Peyer's patch (tissue), 4 donors: ENCODE measurements at places on chromosomes 7 and 10. TPM values are rescaled to one million over a fixed set of nuclear protein-coding genes. Genes with fewer than 3 reads are reported as not detected.

The IL6 gene
- 0.94 TPM for total RNA-seq

The SFTPD gene
- not detected for total RNA-seq

The KCTD7 gene
- 6.6 TPM for total RNA-seq

The COL28A1 gene
- 5.8 TPM for total RNA-seq

The AKR1C4 gene
- total RNA-seq: not detected

The UNC5B gene
- total RNA-seq: 31.3 TPM

The BTBD16 gene
- total RNA-seq: not detected

The STAG3 gene
- not detected for total RNA-seq

The CHST12 gene
- 17.3 TPM for total RNA-seq

The RBP3 gene
- not detected for total RNA-seq

DNA sequence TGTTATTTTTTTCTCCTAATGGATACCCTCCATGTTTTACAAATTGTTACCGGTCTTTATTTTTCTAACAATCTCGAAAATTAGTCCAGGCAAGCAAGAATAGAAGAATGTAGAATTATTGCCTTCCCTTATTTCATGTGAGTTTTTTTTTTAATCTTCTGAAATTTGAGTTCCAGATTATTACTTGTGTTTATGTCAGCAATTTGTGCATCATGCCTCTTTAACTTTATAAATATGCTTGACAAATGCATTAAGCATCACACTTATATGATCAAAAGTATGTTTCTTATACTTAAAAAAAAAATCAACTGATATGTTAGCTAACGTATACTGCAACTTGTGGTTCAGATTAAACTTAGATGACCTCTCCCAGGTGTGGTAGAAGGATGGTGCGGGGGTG, 242.7 kb upstream of the VSTM2A start:
- no peak overlapping the region for H3K27ac ChIP-seq
- no peak overlapping the region for H3K4me3 ChIP-seq
- no peaks in the 10 kb centered on the region for H3K36me3 ChIP-seq
- no peaks in the 10 kb centered on the region for H3K4me1 ChIP-seq

- H3K4me3 ChIP-seq: no peak overlapping the region
- H3K4me1 ChIP-seq: no peaks in the 10 kb centered on the region
- H3K36me3 ChIP-seq: no peaks in the 10 kb centered on the region
- DNase-seq: no peak
- no peak overlapping the region for H3K27ac ChIP-seq
Measured at GRCh38 chr10:18436902-18437301, 214.5 kb downstream of the NSUN6 start.

DNA sequence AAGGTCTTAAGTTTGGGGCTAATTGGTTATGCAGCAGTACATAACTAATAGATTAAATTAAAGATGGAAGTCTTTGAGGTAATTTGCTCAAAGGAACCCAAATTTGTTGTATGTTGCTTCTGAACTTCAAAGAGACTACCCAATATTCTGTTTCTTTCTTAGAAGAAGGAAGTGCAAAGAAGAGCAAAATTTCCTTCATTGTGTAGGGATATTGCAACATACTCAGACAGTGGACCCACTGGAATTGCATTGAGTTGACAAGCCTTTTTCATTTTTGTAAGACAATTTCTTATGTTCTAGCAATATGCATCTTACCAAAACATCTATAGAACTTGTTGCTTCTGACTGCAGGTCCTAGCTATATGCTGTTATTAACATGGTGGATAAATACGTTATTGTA, 527.8 kb downstream of the SH2D4B start:
- no peaks in the 10 kb centered on the region for H3K27me3 ChIP-seq
- no peaks in the 10 kb centered on the region for H3K36me3 ChIP-seq
- DNase-seq: no peak
- H3K4me3 ChIP-seq: no peak overlapping the region
- H3K4me1 ChIP-seq: no peaks in the 10 kb centered on the region
- no peak overlapping the region for H3K27ac ChIP-seq

DNA sequence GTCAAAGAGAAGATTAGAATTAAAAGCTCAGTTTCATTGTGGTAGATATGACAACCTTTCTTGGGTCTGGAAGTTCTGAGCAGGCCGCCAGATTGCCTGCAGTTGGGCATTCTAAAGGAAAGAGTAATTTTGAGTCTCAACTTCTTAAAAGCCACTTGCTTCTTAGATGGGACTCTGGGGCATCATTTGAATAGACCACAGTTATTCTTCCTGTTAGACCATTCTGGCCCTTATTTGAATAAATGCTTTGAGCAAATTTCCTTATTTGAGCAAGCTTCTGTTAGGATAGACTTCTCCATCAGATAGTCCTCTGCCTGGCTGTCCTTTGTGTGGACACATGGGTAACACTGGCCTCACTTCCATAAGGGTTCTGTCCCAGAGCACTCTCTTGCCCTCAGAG, 40.2 kb downstream of the SND1 start:
- H3K4me3 ChIP-seq: no peak overlapping the region
- H3K27me3 ChIP-seq: no peaks in the 10 kb centered on the region
- no peak overlapping the region for H3K27ac ChIP-seq
- peaks cover 31% of the 10 kb centered on the region for H3K36me3 ChIP-seq
- H3K4me1 ChIP-seq: no peaks in the 10 kb centered on the region
- DNase-seq: no peak

DNA sequence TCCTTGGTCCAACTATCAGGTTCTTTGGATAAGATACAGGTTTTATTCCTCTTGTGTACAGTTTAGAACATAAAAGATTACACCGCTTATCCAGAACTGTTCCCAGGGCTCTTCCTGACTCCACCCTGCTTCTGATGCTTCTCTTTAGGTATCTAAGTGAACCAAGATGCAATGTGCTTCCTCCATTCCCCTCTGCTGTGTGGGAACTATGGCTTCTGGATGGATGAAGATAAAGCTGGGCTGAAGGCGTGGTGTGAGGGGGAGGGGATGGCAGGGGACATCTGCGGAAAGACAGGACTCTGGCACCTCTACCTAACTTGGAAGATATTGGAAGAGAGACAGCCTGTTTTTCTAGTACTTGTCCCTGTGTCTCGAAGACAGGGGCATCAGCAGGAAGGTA, 209.9 kb upstream of the TBX20 start:
- no peaks in the 10 kb centered on the region for H3K4me1 ChIP-seq
- no peak overlapping the region for H3K4me3 ChIP-seq
- no peaks in the 10 kb centered on the region for H3K27me3 ChIP-seq
- DNase-seq: no peak
- no peaks in the 10 kb centered on the region for H3K36me3 ChIP-seq
- H3K27ac ChIP-seq: no peak overlapping the region

- H3K4me1 ChIP-seq: no peaks in the 10 kb centered on the region
- no peaks in the 10 kb centered on the region for H3K36me3 ChIP-seq
- H3K4me3 ChIP-seq: no peak overlapping the region
- no peak for DNase-seq
- no peaks in the 10 kb centered on the region for H3K27me3 ChIP-seq
Measured at GRCh38 chr10:24254180-24254579, 45.2 kb downstream of the KIAA1217 start.

DNA sequence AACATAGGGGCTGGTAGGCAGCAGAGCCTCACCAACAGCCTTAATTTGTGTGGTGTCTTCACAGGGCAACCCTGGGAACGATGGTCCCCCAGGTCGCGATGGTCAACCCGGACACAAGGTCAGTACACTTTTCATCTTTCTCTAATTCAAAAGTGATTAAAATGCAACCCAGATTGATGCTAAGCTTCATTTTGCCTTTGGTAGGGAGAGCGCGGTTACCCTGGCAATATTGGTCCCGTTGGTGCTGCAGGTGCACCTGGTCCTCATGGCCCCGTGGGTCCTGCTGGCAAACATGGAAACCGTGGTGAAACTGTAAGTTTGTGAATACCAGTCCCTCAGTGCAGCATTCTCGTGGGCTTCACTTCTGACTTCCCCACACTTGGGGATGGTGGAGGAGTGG, 30.9 kb downstream of the COL1A2 start:
- no peak overlapping the region for H3K27ac ChIP-seq
- no peak for DNase-seq
- H3K4me1 ChIP-seq: no peaks in the 10 kb centered on the region
- no peaks in the 10 kb centered on the region for H3K27me3 ChIP-seq

- H3K27me3 ChIP-seq: no peaks in the 10 kb centered on the region
- DNase-seq: no peak
- H3K4me1 ChIP-seq: no peaks in the 10 kb centered on the region
- H3K36me3 ChIP-seq: peaks cover 25% of the 10 kb centered on the region
- H3K27ac ChIP-seq: peak overlapping the region; percentile 49
Measured at GRCh38 chr10:102612964-102613275, 31.4 kb upstream of the TRIM8 start.

DNA sequence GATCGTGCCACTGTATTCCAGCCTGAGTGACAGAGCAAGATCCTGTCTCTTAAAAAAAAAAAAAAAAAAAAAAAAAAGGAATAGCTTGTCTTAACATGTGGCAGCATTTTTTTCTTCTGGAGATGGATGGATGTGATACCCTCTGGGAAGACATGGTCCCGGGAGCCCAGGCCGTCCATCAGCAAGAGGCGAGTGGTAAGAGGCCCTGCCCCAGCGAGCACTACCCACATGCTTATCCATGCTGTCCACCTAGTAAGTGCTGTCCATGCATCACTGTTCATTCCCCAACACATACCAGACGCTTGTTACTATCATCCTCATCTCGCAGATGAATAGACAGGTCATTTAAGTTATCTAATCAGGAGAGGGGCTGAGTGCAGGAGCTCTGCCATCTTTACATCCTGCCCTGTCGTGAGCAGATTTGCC, 12.9 kb downstream of the ATP6V1F start:
- peak; percentile 37 for DNase-seq
- no peaks in the 10 kb centered on the region for H3K36me3 ChIP-seq

DNA sequence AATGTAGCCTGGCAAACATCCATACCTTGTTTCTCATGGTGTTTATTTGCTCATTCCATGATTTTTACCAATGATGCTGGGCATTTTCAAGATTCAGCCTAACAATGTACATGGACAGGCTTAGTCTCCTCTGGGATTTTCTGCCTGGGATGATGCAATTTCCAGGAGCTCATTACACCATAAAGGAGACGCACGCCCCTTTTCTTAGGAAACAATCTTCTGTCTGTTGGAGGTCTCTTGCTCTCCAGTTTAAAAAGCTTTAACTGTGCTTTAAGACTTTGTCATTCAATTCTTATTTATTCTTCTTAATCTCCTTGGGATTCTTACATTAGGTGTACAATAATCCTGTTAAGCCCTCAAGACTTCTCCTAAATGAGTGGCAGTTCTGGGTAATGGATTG, 150.3 kb upstream of the NRP1 start:
- no peak overlapping the region for H3K4me3 ChIP-seq
- H3K27me3 ChIP-seq: no peaks in the 10 kb centered on the region
- no peak overlapping the region for H3K27ac ChIP-seq
- no peak for DNase-seq

DNA sequence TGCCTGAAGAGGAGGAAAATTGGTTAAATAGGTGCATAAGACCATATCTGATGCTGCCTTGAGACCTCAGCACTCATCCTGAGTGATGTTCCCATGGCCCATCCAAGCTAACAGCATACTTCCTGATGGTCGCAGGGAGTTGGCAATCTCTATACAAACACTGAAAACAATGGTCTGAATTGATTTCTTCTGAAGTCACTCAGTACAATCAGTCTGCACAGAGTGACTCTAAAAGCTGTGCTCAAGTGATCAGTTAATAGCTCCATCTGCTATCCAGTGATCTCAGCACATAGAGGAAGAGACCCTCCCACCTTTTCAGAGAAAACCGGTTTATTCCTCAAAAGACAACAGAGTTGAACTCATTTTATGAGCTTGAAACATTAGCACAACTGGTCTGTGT, 3.9 kb downstream of the PPP1R17 start:
- no peak for DNase-seq
- H3K4me1 ChIP-seq: no peaks in the 10 kb centered on the region
- H3K36me3 ChIP-seq: no peaks in the 10 kb centered on the region
- H3K27ac ChIP-seq: no peak overlapping the region

GRCh38 chr10:113484487-113484886, 68.4 kb upstream of the HABP2 start:
- no peak overlapping the region for H3K27ac ChIP-seq
- no peaks in the 10 kb centered on the region for H3K4me1 ChIP-seq
- H3K4me3 ChIP-seq: no peak overlapping the region
- H3K36me3 ChIP-seq: no peaks in the 10 kb centered on the region
- no peaks in the 10 kb centered on the region for H3K27me3 ChIP-seq
- no peak for DNase-seq

DNA sequence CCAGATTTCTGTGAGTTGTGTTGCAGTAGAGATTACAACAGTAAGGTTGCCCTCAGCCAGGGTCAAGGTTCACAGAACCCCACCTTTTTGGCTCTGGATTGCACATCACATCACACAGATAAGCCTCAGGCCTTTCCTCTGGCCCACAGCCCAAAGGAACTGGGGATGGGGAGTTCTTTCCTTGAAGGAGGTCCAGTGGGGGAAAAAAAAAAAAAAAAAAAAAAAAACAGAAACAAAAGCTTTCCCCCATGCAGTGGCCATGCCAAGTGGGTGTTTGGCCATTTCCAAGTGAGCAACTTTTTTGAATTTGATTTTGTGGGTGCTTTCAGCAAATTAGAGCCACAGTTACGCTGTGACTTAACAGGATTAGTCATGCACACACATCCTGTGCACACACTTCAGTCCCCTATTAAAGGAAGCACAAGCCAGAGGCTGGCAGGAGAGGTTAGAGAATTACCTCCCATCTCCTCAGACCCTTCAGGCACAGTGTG, 79.3 kb upstream of the NANOS1 start:
- no peak overlapping the region for H3K27ac ChIP-seq
- no peaks in the 10 kb centered on the region for H3K36me3 ChIP-seq
- H3K27me3 ChIP-seq: no peaks in the 10 kb centered on the region
- DNase-seq: no peak

GRCh38 chr7:103821092-103821491, 168.4 kb downstream of the RELN start:
- H3K27ac ChIP-seq: no peak overlapping the region
- no peak overlapping the region for H3K4me3 ChIP-seq

GRCh38 chr10:50044941-50045664, 22.7 kb upstream of the WASHC2A start:
- H3K4me1 ChIP-seq: no peaks in the 10 kb centered on the region
- DNase-seq: no peak
- H3K4me3 ChIP-seq: no peak overlapping the region
- no peaks in the 10 kb centered on the region for H3K27me3 ChIP-seq
- H3K27ac ChIP-seq: no peak overlapping the region
- no peaks in the 10 kb centered on the region for H3K36me3 ChIP-seq

GRCh38 chr7:49513911-49514310, 259.5 kb upstream of the VWC2 start:
- no peaks in the 10 kb centered on the region for H3K4me1 ChIP-seq
- DNase-seq: no peak
- no peaks in the 10 kb centered on the region for H3K36me3 ChIP-seq
- H3K27me3 ChIP-seq: no peaks in the 10 kb centered on the region
- H3K4me3 ChIP-seq: no peak overlapping the region

- no peaks in the 10 kb centered on the region for H3K36me3 ChIP-seq
- no peak overlapping the region for H3K4me3 ChIP-seq
- DNase-seq: no peak
- H3K27me3 ChIP-seq: no peaks in the 10 kb centered on the region
- H3K4me1 ChIP-seq: no peaks in the 10 kb centered on the region
Measured at GRCh38 chr7:17546189-17546588, 247.7 kb downstream of the AHR start.

GRCh38 chr10:60186315-60187071, 203.2 kb downstream of the ANK3 start:
- DNase-seq: no peak
- no peak overlapping the region for H3K27ac ChIP-seq
- peak overlapping the region; percentile 3 for H3K4me3 ChIP-seq

- no peaks in the 10 kb centered on the region for H3K4me1 ChIP-seq
- no peak overlapping the region for H3K27ac ChIP-seq
- no peaks in the 10 kb centered on the region for H3K36me3 ChIP-seq
- H3K27me3 ChIP-seq: no peaks in the 10 kb centered on the region
Measured at GRCh38 chr7:112887337-112887736, 97.1 kb upstream of the TMEM168 start.
